AG08395 (cell line): ENCODE measurements at places on chromosomes 16 and 17.

DNA sequence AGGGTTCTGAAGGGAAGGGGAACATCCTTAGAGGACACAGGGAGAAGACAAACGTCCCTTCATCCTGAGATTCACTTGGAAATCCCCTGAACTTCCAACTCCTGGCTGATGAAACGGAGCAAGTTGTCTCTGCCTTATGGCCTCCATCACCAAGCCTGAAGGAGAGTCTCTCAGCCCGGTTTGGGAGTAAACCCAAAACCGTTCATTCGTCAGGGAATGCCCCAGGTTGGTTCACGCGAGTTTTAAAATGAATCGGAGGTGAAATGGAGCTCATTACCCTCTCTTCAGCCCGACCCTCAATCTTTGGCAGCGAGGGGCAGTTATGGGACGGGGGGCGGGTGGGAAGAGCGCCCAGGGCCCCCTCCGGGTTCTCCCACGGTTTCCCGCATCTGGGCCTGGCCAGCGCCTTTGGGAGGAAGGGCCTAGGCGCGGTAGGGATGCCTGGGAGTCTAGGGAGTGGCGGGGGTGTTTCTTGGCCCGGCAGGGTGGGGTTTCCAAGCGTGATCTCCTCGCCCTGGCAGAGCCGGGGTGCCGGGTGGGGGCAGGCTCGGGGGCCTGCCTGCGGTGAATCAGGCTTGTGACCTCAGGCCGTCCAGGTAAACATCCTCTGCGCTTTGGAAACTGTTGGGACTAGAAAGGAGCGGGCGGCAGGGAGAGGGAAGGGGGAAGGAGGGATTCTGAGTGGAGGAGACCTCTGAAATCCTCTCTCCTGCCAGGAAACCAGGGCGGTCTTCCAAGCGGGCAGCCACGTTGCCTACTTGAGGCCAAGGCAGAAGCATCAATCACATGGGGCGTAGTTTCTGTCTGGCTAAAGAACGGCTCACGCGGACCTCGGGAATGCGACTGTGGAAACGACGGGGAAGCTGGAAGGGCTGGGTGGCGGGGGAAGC, 24.1 kb upstream of the HOXB13 start:
- no peak for DNase-seq

GRCh38 chr17:19317359-19318095, 45.0 kb downstream of the B9D1 start:
- DNase-seq: peak; percentile 20

DNA sequence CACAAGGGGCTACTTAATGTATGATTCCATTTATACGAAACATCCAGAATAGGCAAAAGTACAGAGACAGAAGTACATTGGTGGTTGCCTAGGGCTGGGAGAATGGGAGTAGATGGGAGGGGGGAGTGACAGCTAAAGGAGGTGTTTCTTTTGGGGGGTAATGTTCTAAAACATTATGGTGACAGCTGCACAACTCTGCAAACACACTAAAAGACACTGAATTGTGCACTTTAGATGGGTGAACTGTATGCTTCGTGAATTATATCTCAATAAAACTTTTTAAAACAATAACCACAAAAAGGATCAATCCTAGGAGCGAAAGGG, 661 bp downstream of the LYRM9 start:
- DNase-seq: no peak

DNA sequence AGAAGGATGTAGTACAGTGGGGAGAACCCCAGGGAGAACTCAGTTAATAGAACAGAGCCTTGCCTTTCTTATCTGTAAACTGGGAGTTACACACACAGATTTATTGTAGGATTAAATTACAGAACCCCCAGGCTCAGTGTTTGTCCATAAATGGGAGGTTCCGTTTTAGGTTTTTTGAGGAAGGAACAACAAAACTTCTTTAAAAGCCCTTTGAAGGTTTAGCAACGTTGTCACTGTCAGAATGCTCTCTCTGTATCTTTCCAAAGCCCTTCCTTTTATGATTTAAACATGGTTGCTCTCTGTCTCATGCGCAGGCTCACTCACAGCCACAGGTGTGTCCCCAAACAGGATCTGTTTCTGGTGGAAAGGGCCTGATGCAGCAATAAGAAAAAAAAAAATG, 9.4 kb upstream of the GNA13 start:
- no peak for DNase-seq

DNA sequence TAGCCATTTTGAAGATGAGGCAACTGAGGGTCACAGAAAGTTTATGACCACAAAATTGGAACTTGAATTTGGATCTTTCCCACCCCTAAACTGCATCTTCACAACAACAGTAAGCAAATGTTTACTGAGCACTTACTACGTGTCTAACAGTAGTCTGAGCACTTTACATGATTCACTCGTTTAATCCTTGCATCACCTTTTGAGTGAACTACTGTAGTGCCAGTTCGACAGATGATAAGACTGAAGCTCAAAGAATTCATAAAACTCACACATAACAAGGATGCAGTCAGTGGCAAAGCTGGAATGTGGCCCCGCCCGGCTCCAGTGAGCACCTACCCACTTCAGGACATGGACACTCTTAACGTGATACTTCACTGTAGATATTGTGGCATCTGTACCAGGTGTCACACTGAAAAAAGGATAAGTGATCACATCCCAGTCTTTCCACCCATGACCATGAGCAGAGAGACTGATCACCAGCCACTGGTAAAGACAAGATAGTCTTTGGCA, 36.0 kb upstream of the HLF start:
- no peak for DNase-seq

DNA sequence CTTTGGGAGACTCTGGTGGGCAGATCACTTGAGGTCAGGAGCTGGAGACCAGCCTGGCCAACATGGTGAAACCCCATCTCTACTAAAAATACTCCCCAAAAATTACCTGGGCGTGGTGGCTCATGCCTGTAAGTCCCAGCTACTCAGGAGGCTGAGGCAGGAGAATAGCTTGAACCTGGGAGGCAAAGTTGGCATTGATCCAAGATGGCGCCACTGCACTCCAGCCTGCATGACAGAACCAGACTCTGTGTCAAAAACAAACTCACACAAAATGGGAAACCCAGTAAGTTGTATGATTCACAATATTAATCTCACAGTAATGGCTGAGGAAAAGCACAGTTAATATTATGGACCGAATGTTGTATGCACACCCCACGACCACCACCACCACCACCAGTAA, 24.3 kb downstream of the WSB1 start:
- no peak for DNase-seq

GRCh38 chr17:36197387-36197703, 787 bp upstream of the CCL3L1 start:
- no peak for DNase-seq

GRCh38 chr16:9049241-9049640, 42.2 kb upstream of the HAPSTR1 start:
- no peak for DNase-seq

GRCh38 chr16:50114357-50115129, 38.6 kb upstream of the TENT4B start:
- DNase-seq: peak; percentile 16

GRCh38 chr17:27489045-27489715, 32.9 kb downstream of the KSR1 start:
- DNase-seq: peak; percentile 88

DNA sequence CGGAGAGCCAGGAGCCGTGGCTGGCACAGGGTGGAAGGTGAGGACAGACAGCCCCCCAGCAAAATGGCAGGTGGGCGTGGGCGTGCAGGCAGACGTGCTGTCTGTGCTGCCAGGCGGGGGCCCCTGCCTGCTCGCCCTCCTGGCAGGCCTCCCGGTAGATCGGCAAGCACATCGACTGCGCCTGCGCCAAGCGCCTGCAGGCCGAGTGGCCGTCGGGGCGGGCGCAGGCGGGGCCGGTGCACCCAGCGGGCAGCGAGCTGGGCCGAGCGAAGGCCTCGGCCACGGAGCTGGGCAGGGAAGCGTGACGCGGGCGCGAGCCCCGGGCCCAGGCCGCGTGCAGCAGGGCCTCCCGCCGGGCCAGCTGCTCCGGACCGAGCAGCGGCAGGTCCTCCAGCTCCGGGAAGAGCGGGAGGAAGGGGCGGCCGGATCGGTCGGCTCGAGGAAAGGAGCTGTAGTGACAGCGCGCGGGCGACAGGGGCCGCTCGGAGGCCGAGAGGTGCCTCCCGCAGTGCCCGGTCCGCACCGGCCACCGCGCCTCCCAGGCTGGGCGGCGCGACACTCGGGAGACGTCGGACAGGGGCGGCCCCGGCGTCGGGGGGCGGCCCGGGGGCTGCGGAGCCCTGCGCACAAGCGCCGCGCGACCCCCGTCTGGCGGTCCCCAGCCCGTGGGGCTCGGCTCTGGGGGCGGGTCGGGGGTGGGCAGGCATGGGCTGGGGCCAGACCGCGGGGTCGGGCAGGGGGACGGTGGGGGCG, 16.9 kb downstream of the GRIN2C start:
- DNase-seq: peak; percentile 89

DNA sequence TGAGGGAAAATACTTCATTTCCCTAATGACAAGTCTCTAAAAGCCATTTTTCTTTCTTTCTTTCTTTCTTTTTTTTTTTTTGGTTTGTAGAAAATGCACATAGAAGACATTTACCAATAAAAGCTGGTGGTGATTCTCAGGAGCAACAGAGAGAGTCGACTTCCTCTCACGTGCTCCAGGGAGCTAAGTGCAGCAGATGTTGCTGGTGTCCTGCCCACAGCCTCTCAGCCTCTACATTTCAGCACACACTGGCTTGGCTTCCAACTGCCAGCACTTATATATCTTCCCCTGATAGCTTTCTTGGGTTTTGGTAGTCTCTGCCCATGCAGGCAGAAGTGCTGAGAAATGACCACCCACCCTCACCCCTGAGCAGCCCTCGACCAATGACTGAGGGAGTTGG, 58.4 kb upstream of the MARCHF10 start:
- DNase-seq: no peak
